Melanocyte of skin (primary cell): ENCODE measurements at places on chromosomes 5 and 9. TPM values are rescaled to one million over a fixed set of nuclear protein-coding genes. Genes with fewer than 3 reads are reported as not detected.

The HMCN2 gene
- not detected in 2 replicates for total RNA-seq

The APC gene
- 54.7 and 72.0 TPM in 2 replicates for total RNA-seq

The CTXN3 gene
- total RNA-seq = not detected in 2 replicates

The NME5 gene
- total RNA-seq = 8.7 and 14.8 TPM in 2 replicates
